Myocyte (in vitro differentiated cells): ENCODE measurements at places on chromosomes 1 and 21. TPM values are rescaled to one million over a fixed set of nuclear protein-coding genes. Genes with fewer than 3 reads are reported as not detected.

- no peak for DNase-seq
Measured at GRCh38 chr1:154743526-154744036, 126.5 kb downstream of the KCNN3 start.

DNA sequence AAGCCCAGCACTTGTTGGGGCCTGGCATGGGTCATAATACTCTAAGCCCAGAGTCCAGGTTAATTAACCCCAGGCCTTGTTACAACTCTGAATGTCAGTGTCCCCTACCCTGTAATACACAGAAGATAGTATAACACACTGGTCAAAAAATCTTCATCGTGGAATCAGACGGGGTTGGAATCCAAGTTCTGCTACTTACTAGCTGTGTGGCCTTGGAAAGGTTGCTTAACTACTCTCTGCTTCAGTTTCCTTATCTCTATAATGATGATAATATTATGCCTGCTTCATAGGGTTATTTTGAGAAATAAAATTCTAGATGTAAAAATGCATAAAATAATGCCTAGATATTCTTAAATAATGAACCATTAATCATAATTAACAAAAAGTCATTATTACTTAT is 77.8 kb upstream of the CTTNBP2NL start:
- DNase-seq: no peak

GRCh38 chr1:177645491-177646190 is 324.2 kb downstream of the SEC16B start:
- no peak for DNase-seq

The TSTD1 gene
- 51.7 and 73.4 TPM in 2 replicates for total RNA-seq

The CYP4A11 gene
- total RNA-seq: not detected in 2 replicates

The NIBAN1 gene
- total RNA-seq: 0.10 and 0.40 TPM in 2 replicates
